T-cell (primary cell): ENCODE measurements at places on chromosomes 2 and 18. TPM values are rescaled to one million over a fixed set of nuclear protein-coding genes. Genes with fewer than 3 reads are reported as not detected.

DNA sequence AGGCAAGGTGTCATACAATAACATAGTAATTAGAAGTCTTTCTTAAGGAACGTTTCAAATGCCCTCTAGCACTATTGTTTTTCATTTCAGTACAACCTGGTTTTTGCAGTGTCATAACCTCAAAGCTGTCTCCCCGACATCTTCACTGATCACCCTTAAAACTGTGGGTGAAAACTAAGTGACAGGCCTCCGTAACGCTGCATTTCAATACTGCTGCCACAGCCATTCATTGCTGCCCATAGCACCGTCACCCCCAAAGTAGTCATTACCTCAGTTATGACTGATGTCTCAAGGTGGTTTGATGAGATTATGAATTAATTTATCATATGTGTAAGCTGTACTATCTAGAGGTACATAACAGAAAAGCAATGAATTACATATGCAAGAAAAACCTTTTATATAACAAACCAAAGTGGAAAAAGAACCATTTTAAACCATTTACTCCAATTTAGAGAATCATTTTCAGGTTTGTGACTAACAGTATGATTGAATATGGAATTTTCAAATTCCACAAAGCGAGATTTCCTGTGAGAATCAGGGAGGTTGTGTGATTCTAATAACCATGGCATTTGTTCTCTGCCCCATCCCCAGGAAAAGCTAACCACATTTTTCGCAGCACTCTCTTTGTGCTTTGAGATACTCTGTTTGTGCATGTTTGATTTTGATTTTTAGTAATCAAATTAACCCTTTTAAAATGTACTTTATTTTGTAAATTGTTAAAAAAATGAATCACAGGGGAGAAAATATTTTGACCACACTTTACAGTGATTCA, 263.0 kb downstream of the PTGR3 start:
- peaks cover 21% of the 10 kb centered on the region for H3K4me1 ChIP-seq
- H3K27ac ChIP-seq: no peak overlapping the region
- no peaks in the 10 kb centered on the region for H3K36me3 ChIP-seq
- no peaks in the 10 kb centered on the region for H3K27me3 ChIP-seq

DNA sequence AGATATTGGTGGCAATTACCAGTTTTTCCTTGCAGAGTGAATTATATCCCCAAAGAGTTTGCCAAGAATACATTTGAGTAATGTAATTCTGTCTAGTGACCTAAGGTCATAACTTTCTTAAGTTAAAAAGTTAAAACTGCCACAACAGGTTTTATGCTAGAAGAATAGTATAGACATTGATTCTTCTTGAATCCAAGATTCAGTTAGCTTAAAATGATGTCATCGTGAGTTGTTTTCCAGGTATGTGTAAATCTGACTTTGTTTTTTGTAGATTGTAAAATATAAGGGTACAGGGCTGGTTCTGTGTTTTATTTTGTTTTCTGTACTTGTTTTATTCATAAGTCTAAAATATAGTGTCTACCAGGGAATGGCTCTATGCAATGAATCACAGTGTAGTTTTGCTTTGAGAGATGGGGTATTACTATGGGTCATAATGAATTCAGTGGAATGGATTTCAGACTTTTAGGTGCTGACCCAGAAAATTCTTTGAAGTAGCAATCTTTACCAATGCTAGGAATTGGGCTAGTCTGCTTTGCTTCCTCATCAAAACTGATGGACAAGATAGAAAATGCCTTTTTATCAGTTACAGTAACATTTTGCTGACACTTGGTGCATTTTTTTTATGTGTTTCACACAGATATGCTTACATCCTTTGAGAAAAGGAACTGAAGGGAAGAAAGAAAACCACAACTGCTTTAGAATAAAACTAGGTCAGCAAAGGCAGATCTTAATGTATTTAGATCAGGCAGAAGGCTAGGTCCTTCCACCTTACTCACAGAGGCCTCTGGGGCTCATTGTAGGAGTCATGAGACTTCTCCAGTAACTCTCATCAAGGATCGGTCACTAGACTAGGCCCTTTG, 20.8 kb upstream of the MGAT5 start:
- H3K4me3 ChIP-seq: no peak overlapping the region
- peak overlapping the region; percentile 81 for H3K27ac ChIP-seq
- H3K27me3 ChIP-seq: no peaks in the 10 kb centered on the region
- peaks cover 50% of the 10 kb centered on the region for H3K4me1 ChIP-seq

GRCh38 chr2:235263205-235264120, 230.4 kb upstream of the AGAP1 start:
- no peak overlapping the region for H3K4me3 ChIP-seq
- peaks cover 3% of the 10 kb centered on the region for H3K27me3 ChIP-seq
- H3K27ac ChIP-seq: no peak overlapping the region
- no peaks in the 10 kb centered on the region for H3K4me1 ChIP-seq
- DNase-seq: no peak

PSMA8 gene
- 0.35 TPM for total RNA-seq

GRCh38 chr2:237154082-237154638, 68.5 kb downstream of the COPS8 start:
- H3K36me3 ChIP-seq: no peaks in the 10 kb centered on the region
- DNase-seq: peak; percentile 49
- H3K4me3 ChIP-seq: no peak overlapping the region
- H3K27ac ChIP-seq: no peak overlapping the region

NT5C1B gene
- total RNA-seq: not detected

SLC5A7 gene
- total RNA-seq: not detected

SPC25 gene
- total RNA-seq: 0.83 TPM

DNA sequence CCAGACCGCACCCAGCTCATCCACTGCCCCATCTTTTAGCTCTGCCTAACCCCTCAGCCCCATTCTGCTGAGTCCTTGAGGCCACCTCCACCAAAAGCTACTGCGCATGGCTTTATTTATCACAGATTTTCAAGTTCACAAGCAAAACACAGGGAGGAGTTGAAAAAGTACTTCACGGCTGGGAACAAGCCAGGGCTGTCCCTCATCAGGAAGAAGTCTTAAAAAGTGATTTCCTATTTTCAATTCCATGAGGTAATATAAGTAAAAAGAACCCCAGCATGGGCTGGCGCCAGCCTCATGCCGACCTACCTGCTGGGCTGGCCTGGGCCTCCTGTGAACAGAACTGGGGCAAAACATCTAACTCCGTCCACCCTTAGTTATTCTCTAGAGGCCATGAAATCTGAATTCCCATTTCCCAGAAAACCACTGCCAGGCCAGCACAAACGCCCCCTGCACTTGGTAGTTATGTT, 69.0 kb downstream of the POLR1A start:
- H3K4me1 ChIP-seq: peaks cover 91% of the 10 kb centered on the region
- H3K27ac ChIP-seq: peak overlapping the region; percentile 96
- H3K36me3 ChIP-seq: peaks cover 19% of the 10 kb centered on the region

DNA sequence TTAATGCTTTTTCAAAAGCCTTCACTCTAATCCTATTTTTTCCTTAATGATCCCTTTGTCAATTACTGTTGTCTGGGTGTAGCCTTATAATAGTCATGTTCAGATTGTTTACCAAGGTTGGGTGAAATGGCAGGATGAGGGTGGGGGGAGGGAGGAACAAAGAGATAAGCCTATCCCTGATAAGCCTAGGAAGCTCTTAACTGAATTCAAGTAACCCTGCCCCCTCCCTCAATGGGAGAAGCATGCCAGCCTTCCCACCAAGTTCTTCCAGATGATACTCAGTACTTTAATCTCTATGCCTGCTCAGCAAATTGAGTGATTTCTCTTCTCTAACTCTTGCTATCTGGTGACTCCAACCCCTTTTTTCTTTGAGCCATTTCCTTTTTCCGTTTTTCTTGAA, 180.3 kb upstream of the ETAA1 start:
- no peaks in the 10 kb centered on the region for H3K4me1 ChIP-seq
- peaks cover 7% of the 10 kb centered on the region for H3K27me3 ChIP-seq
- no peak overlapping the region for H3K4me3 ChIP-seq
- no peak overlapping the region for H3K27ac ChIP-seq
- H3K36me3 ChIP-seq: no peaks in the 10 kb centered on the region
- no peak for DNase-seq

DNA sequence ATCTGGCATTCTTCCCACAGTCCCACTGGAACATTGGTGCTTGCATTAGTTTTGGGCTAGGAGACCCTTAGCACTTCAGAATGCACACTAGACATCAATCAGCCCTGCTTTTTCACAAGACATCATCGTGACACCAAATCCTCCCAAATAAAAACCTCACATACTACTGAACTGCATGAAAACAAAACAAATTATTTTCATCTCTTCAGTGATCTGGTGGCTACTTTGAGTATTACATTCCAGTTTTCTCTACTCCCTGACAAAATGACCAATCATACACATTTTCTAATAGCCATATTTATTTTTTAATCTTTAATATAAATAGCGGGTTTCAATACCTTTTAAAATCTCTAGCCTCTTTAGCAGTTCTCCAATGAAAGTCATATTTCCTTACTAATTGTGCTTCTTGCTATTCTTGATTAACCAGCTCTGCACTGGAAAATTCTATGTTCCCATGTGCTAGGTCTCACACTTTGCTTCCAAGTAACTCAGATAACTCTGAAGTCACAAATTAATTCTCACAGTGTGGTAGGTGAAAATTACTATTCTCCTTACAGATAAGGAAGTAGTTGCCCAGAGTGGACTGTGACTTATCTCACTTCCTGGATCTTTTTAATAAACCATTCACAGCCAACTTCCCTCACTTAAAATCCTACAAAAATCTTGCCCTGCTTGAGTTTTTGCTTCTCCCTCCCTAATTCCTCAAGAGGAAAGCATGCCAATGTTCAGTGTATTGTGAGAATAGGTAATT, 82.5 kb upstream of the EPB41L3 start:
- H3K4me1 ChIP-seq: no peaks in the 10 kb centered on the region
- H3K27me3 ChIP-seq: peaks cover 22% of the 10 kb centered on the region
- H3K36me3 ChIP-seq: no peaks in the 10 kb centered on the region
- H3K27ac ChIP-seq: no peak overlapping the region
- no peak for DNase-seq

DNA sequence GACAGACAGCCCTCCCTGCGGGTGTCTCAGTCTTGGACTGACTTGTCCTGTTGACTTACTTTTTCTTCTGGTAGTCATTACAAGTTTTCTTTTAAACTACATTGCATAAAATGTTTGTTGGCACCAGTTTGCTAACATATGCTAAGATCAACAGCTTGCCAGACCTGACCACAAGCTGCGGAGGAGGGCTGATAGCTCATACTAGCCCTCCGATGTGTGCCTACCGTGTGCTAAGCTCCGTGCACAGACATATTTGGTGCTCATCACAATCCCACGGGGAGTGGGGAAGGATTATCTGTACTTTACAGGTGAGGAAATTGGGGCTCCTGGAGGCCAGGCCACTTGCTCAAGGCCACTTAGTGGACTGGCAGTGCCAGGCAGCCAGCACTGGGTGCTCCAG, 72.8 kb upstream of the YPEL5 start:
- DNase-seq: no peak
- no peaks in the 10 kb centered on the region for H3K27me3 ChIP-seq
- H3K4me1 ChIP-seq: no peaks in the 10 kb centered on the region
- H3K36me3 ChIP-seq: no peaks in the 10 kb centered on the region

DNA sequence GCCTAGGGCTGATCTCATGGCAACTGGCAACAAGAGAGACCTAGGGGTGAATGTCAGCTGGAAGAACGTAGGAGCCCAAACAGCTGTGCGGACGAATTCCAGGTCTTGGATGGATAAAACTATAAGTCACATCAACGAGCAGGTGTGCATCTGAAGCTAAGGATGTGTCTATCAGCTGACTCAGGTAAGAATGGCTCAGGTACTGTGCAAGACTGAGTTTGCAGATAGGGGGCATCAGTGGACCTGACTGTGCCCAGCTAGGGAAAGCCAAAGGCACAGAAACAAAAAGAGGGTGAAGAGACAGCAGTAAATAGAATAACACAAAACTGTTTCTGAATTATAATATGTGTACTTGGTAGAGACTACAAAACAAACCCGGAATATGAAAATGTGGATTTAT, 357.3 kb downstream of the ZEB2 start:
- peak; percentile 25 for DNase-seq
- no peak overlapping the region for H3K4me3 ChIP-seq
- H3K27ac ChIP-seq: no peak overlapping the region
- no peaks in the 10 kb centered on the region for H3K27me3 ChIP-seq
- no peaks in the 10 kb centered on the region for H3K36me3 ChIP-seq

BCL2 gene
- 128 TPM for total RNA-seq

FAM237A gene
- total RNA-seq: not detected

SCN1A gene
- total RNA-seq: not detected

GAL3ST2 gene
- total RNA-seq: not detected

DNA sequence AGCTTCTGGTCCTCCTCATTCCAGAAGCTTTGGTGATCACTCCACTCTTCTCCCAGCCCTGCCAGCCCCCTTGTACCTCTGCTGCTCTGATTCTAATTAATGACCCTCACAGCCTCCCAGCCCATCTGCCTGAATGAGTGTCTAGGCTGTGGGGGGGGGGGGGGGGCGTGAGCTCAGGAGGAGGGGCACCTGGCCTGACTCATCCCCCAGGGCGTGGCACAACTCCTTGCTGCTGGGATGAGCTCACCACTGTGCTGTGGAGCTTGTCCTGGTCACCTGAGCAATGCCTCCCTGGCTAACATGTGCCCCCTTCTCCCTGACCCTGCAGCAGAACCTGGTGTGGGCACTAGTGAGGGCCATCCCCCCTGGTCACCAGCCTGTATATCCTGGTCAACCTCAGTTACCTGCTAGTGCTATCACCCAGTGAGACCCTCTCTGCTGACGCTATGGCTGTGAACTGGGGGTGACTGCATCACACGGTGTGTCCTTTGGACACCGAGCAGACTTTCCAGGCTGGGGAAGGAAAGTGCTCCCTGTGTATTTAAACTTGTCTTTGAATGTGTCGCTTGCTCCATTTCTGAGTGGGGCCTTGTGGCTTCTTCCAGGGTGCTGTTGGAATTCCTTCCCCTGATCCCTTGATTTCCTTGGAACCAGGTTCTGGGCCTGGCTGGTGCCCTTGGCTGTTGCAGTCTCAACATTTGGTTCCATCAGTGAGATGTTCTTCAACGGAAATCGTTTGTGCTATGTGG, 41.5 kb upstream of the PUM2 start:
- DNase-seq: no peak
- no peaks in the 10 kb centered on the region for H3K27me3 ChIP-seq
- H3K4me3 ChIP-seq: no peak overlapping the region
- no peaks in the 10 kb centered on the region for H3K36me3 ChIP-seq

DNA sequence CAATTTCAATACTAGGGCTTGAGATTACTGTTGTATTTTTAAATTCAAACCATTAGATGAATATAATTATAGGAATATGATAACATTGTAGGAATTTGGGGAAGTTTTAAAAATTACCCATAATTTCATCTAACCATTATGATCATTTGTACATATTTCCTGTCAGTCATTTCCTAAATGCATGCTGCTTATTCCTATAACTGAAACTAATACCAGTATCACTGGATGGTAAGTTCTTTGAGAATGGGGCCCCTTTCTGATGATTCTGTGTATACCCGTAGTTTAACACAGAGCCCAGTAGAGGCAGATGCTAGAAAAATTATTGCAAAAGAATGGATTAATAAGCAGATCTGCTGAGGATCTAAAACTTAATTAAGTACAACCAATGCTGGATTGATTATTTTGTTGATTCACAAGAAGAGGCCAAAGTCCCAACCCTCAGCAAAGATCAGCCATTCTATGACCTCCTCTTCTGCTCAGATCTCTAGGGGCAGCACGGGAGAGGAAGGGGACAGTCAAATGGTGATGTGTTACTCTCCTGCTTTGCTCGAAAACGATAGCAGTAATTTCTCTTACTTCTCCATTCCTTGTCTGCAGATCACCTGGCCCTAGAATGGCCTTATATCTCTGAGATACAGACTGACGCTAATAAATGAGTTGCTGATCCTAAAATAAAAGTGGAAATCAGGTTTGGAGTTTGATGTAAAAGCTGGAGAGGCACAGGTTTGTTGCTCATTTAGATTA, 69.5 kb upstream of the PELI1 start:
- peaks cover 38% of the 10 kb centered on the region for H3K4me1 ChIP-seq
- H3K36me3 ChIP-seq: no peaks in the 10 kb centered on the region
- H3K27me3 ChIP-seq: no peaks in the 10 kb centered on the region
